ENCODE measurements at places on chromosomes 5 and 9.

- ATAC-seq, result no peak
Observed at GRCh38 chr9:4095484-4095883, 204.4 kb downstream of the GLIS3 start.

DNA sequence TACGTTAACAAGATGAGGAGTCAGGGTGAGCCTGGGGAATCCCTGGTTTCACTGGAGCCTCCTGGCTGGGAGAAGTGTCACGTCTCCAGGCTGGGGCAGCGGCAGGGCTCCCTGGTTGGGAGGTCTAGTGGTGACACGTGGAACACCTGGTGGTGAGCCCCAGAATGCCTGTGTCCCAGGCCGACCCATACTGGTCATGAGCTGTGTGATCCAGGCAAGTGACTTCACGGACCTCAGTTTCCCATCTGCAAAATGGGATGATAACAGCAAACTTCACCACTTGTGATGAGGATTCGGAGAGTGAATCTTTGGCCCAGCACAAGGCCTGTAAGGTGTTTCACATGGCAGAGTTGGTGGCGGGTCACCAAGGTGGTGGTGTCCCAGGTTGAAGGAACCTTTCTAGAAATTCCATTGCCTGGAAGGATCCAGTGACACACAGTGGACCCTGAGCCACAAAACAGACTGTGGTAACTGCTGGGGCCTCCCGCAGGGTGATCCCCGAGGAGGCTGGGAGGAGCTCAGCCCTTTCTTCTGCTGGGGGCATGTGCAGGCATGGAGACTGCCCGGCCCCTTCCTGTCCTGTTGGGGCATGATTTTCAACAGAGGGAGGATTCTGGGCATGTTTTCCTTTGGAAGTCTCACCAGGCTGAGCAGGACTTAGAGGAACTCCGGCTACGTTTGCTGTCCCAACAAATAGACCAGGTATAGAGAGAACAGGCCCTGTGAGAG, 153.9 kb upstream of the IER5L start:
- ATAC-seq, result no peak

DNA sequence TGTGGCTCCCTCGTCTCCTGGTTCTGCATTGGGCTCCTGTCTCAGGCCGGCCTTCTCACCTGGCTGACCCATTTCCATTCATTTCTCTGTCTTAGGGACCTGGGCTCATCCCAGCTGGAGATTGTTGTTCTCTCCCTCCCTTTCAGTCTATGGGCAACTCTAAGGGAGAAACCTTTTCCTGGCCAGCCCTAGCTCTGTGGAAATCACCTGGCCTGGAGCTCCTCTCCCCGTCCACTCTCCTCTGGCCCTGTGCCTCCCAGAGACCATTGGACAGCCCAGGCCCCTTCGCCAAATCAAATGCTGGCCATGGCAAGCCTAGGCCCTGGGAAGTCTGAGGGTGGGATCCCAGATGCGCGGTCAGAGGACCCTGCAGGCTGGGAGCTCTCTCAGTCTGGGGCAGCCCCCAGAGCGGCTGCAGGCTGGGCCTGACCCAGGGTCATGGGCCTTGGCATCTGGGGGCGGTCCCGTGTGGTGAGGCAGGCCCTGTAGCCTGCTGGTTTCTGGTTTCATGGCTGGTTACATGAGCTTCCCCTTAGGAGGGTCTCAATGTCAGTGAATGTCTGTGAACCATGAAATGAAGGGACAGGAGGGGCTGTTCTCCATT, 253.5 kb downstream of the AOPEP start:
- ATAC-seq, result no peak

GRCh38 chr5:125185740-125186139, 439.3 kb upstream of the ZNF608 start:
- no peak for ATAC-seq

GRCh38 chr5:172758834-172759149, 12.2 kb downstream of the DUSP1 start:
- no peak for ATAC-seq

- ATAC-seq, result no peak
Observed at GRCh38 chr9:125756518-125756917, 9.3 kb downstream of the PBX3 start.

DNA sequence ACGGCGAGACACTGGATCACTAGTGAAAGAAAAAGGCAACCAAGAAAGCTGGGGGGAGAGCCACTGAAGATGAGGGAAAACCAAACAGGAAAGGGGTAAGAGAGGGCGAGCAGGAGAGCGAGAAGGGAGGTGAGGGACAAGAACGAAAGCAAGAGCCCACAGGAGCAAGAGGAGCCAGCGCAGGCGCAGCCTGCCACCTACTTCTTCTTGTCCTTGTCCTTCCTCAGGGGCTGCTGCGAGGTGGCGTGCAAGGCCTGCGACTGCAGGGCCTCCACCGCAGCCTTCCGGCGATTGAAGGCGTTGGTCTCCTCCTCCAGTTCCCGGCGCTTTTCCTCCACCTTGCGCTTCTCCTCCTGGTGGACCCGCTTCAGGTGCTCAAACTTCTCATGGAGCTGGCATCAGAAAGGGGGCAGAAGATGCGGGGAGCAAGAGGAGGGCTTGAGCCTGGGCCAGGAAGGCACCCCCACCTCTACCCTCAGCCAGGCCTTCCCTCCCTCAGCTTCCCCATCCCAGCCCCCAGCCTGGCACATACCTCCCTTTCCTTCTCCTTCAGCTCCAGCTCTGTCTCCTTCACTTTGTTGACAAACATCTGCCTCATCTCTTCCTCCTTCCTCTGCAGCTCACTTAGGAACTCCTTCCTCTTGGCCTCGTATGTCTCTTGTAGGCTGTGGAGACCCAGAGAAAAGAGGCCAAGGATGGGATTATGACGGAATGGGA, 13.5 kb downstream of the CCNI2 start:
- ATAC-seq, result no peak

GRCh38 chr9:134662143-134662876, 20.7 kb downstream of the COL5A1 start:
- ATAC-seq, result no peak
